ENCODE measurements at places on chromosomes 4 and X.
A peak's percentile ranks its signal among the peaks of the same experiment; 100 is the strongest.

DNA sequence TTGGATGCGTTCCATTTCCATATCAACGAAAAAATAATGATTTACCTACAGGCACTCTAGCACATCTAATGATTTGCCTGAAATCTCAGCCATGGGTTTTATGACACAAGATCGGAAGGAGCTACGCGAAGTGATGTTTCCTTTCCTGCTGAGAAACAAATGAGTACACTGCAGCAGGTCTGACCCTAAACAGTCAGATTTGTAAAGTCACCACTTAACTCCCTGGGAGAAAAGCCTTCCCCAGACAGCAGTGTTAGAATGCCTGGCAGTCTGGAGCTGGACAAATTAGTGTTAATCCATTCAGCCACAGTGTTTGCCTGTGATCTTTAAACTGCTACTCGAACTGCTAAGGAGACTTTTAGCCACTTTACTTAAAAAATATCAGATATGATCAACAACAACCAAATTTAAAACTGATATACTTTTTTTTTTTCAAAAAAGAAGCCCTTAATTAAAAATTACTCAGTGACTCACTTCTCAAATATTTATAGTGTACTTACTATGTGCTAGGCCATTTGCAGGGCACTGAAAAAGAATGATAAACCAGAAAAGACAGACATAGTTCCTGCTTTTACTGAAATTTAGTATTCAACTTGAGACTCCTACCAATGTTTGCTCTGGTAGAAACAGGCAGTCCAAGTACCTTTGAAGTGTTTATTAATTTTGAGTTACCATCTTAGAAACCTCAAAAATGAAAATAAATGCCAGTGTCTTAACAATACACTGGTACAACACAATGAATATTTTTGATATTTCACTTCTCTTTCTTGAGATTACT, 104.5 kb downstream of the SHISA3 start:
- DNase-seq = no peak

DNA sequence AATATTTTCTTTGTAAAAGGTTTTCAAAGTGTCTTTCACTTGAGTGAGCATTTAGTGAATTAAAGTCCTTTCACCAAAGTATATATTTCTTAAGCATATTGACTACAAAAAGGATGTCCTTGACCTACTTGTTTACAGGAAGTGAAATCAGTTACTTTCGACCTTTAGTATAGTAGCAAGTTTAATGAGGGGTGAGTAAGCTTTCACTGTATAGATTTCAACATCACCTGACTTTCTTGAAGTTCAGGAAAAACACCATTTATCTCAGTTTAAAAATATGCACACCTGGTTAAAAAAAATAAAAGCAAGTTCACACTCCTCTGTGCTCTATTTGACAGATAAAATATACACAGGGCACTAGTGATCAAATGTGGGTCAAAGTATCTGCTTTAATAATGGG, 88.1 kb downstream of the CCSER1 start:
- no peak for DNase-seq

DNA sequence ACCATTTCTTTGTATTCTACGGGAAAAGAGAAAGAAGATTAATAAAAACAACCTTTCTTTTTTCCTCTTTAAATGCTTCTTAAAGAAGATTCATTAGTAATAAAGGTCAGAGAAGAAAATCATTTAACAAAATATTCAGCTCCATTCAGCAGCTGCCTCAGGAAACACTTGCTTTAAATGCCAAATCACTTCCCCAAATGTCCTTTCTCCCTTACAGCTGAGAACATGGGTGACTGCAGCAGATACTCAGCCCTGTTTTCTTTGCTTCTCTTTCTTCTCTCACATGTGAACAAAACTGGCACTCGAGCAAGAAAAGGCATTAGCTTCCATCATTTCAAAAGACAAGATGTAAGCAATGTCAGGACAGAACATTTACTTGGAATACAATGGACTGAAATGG, 120.2 kb downstream of the INPP4B start:
- no peak for DNase-seq

DNA sequence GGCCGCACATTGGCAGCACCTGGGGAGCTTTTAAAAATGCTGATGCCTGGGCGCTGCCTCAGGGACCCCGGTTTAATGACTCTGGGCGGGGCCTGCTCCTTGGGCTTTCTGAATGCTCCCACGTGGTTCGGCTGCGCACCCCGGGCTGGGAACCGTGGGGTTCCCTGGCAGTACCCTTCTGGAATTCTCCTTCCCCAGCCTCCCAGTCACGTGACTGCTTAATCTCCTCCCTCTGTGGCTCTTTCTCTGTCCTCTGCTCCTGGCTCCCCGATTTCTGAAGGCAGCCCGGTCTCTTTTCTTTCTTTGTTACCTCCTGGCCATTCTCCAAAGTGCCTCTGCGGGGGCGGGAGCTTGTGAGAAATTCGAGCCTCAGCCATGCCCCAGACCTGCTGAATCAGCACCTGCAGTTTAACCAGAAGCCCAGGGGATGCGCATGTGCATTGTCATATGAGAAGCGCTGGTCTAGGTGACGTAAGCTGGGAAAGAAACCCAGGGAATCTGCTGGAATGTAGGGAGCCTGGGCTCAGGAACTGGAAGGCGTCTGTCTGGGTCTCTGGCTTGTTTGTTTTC, 16.6 kb downstream of the CLCN4 start:
- peak; percentile 66 for DNase-seq

- DNase-seq = no peak
Observed at GRCh38 chrX:84064164-84064563, 123.8 kb downstream of the RPS6KA6 start.

- peak; percentile 66 for DNase-seq
Observed at GRCh38 chr4:112817933-112818593, 181.1 kb downstream of the LARP7 start.

GRCh38 chrX:95058815-95059214, 1384.8 kb downstream of the FAM133A start:
- no peak for DNase-seq

DNA sequence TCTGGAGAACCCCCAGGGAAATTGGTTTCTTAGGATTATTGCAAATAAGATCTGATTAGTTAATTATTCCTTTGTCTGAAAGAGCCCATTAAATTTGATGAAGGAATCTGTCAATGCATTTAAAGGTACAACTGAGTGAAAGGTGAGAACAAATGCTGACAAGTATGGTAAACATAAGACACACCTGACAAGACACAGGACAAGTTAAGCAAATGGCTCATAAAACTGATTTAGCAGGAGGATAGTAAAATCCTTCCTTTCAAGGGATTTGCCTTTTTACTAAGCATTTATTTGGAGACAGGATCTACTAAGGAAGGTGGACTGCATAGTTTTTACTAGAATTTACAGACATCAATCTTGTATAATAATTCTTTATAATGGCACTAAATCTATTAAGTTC, 553.9 kb downstream of the SPRY1 start:
- DNase-seq = no peak

DNA sequence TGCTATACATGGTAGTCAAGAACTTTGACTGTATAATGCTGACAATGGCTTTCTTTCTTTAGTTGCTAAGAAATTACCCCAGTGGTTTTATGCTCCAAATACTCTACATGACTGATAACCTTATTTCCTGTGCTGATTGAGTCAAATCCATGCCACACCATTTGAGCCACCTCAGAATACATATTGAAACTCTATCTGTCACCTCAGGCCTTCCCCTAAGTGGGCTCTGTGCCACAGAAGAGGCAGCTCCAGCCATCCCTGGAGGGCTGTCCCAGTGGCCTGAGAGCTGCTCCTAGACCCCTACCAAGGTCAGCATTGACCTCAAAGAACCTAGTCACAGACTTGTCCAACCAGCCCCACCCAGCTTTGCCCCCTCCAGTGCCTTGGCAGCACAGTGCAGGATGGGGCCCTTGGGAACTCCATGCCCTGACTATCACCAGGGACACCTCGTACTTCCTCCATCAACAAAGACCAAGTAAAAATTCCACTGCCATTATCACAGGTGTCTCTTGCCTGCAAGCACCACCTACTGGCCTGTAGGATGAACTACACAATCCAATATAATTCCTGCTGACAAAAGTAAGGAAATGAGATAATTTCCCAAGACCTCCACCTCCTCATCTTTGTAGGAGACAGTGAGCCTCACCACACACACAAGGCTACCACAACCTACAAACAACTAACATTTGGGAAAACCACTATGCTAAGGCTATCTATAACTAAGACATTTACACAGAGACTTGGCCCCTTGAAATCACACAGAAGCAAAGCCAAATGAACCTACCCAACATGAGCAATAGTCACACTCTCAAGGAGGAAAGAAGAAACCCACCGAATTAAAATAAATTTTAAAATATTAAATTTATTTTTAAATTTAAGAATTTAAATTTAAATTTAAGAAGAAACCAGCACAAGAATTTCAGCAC, 239.9 kb downstream of the NKX6-1 start:
- DNase-seq = no peak

DNA sequence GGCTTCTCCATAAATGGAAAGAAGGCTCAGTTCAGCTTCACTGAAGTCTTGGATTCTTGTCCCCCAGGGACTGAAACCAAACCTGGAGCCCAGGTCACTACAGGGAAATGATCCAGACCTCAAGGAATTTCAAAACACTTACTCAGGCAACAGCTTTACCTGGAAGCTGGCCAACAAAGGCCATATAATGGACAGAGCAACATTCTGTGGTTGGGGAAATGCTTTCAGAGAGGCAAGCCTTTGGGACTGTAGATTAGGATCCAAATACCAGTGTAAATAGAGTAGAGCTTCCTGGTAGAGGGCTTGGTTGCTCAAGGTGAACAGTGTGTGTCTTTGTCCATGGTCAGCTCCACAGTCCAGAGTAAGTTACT, 57.0 kb upstream of the PROM1 start:
- no peak for DNase-seq
